NCI-H1694 (cell line): ENCODE measurements at places on chromosomes 2 and 18.

- no peak for DNase-seq
These were observed at the start of gene UGT1A7 for GRCh38 chr2:233681521-233682099. TSS of gene UGT1A7 (plus strand) at chr2:233681901. CDS start at chr2:233681938, 37 bp downstream.

DNA sequence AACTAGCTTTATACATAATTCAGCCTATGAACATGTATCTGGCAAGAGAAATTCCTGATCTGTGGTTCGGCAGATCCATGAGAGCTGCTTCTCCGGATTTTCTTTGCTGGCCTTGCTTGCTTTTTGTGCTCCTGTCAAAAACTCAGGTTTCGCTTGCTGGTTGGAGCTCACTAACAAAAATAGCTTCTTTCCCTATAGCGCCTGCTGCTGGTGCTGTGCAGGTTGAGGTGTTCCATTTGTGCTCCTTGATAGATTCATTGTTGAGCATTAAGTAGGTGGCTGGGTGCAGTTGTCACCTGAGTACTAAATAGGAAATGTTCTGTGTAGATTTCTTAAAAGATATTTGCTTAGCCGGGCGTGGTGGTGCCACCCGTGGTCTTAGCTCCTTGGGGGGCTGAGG lies 148.1 kb downstream of the PRPF40A start:
- no peak for DNase-seq

- DNase-seq = no peak
These were observed 707.0 kb upstream of the ZEB2 start for GRCh38 chr2:145226901-145227300.

DNA sequence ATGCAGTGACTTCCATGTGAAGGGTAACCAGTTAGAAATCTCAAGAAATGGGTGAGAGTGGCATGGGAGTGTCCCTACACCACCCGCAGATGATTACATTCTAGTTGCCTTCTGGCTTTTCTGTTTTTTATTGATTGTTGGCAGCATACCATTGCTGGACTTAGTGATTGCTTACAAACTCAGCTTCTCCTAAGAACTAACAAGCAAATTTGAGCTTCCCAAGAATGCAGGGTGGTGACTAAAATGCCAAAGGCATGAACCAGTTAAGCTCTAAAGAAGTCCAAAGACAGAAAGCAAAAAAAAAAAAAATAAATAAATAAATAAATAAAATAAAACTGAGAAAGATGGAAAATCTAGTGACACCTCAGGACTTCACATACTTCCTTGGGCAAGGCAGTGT lies 245.5 kb upstream of the PARD3B start:
- DNase-seq = no peak

GRCh38 chr2:47422016-47422415 lies 19.1 kb downstream of the MSH2 start:
- DNase-seq = no peak

- DNase-seq = peak; percentile 23
These were observed at the start of gene KCNK3 for GRCh38 chr2:26692279-26692896. TSS of gene KCNK3 (plus strand) at chr2:26692722. CDS start at chr2:26692876, 154 bp downstream.

GRCh38 chr2:43021791-43022509 lies 204.5 kb downstream of the ZFP36L2 start:
- no peak for DNase-seq

DNA sequence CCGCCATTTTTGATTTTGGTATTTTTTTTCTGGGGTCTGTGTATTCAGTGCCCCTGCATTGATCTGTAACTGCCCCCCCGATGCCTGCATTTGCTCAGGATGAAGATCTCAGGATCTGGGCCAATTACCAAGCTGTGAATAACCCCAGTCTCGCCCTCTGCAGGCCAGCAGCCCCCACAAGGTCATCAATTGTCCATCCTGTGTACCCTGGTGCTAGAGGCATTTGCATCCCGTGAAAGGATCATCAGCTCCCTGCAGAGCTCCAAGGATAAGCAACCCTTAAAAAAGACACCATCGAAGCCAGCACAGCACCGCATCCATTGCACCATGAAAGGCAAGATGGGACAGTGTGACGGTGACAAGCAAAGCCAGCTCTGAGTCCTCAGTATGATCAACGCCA lies 154.1 kb upstream of the KLHL29 start:
- no peak for DNase-seq

DNA sequence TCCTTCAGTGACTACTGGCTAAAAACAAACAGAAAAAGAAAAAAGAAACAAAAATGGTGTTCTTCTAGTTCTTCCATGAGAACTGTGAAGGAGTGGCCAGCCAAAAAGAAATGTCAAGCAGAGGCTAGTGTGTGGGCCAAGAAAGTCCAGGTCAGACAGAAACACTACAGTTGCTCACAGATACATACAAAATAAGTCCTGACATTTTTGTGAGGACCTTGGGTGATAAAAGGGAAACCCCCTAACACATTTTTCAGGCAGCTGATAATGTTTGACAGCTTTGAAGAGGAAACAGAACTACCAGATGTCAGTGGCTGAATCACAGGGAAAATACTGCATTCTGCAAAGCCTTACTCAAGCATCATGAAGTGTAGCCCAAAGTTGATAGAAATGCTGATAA lies 28.1 kb downstream of the ARHGAP25 start:
- no peak for DNase-seq

GRCh38 chr18:14945984-14946383 lies 198.0 kb downstream of the ANKRD30B start:
- DNase-seq = no peak

DNA sequence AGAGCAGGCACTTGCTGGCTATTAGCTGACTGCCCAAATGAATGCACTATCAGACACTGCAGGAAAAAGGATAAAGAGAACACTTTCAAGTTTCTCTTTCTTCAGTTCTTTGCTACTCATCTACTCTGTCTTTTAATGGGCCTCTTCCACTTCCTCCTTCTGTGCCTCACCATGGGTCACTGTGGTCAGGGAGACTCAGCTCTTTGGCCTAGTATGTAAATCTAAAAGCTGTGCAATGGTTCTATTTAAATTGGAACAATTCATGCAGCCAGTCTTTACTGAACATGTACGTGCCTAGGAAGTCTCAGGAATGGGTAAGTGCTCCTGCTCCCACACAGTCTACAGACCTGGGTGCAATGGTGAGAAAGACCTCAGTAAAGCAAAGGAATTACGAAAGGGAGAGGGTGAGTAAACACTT lies 79.1 kb upstream of the DNMT3A start:
- no peak for DNase-seq

DNA sequence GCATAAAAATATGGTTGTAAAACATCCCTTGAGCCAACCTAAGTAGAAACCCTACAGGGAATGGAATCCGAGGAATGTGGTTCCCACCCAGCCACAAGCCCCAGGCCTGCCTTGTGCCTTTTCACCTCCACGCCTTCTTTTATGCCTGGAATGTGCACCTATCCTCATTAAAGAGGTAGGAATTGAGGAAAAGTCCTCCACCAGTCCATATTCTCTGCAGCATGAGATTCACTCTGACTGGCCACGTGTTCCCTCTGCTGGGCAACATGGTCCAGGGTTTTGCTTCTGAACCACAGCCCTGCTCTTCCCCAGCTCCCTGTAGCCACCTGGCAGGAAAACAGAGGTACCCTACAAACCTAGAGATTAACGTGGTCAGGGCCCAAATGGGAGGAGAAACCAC lies 787.9 kb upstream of the RAB6C start:
- DNase-seq = no peak

DNA sequence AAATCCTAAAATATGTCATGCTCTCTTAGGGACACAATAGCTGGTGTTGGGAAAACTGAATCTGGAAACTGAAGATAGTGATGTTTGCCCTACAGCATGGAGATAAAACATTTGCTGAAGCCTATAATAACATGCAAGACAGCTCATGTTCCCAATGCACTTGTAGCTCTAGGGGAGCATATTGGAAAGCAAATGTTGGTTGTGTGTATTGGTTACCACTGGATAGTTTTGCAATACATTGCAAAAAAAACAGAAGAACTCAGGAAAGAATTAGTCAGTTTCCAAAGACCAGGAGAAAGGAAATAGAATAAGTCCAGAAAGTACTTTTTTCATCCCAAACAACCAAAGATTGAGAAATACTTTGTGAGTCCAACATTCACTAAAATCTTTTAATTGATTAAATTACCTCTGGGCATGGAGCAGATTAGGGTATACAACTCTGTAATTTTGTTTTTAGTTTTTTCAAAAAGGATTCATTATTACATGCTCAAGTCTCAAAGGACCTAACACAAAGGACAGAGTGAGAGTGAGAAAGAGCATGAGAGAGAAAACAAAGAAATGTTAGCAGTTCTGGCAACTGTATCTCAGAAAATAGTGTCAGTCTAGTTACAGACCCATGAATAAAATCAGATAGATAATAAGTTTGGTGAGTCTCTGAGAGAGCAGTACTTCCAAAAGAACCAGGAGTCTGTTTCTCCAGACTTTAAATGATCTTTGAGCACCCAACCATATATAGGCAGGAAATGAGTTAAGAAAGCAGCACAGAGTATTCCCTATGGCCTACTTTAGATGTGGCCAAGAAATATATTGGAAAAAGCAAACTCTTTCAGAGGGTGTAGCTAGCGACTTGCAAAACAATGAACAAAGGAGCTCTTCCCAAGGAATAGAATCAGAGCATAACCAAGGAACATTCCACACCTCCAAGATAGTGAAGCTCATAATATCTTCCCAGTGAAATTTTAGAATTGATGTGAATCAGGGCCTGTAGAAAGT lies 36.6 kb upstream of the COL3A1 start:
- DNase-seq = no peak

DNA sequence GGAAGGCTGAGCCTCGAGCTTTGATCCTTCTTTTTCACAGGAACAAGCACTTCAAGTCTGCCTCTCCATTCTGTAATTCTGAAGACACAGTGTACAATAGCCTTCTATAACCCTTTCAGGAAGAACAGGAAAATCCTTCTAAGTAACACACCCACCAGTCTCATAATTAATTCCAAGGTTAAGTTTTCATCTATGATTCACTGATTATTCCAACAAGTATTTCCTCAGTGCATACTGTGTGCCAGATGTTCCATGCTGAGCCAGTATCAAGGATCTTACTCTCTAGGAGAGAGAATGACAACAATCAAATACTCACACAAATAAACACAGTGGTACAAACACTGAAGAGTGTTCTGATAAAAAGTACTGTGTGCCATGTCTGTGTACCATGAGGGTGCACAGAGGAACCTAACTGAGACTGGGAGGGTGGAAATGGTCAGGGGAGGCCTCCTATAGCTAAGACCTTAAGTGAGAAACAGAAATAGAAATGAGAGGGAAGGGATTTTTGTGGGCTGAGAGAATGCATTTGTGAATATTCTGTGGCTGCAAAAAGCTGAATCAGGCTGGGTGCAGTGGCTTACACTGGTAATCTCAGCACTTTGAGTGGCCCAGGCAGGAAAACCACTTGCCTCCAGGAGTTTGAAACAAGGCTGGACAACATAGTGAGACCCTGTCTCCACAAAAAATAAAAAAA lies 7.3 kb upstream of the MTLN start:
- DNase-seq = no peak

- DNase-seq = no peak
These were observed 69.1 kb upstream of the DTNB start for GRCh38 chr2:25742501-25742900.

DNA sequence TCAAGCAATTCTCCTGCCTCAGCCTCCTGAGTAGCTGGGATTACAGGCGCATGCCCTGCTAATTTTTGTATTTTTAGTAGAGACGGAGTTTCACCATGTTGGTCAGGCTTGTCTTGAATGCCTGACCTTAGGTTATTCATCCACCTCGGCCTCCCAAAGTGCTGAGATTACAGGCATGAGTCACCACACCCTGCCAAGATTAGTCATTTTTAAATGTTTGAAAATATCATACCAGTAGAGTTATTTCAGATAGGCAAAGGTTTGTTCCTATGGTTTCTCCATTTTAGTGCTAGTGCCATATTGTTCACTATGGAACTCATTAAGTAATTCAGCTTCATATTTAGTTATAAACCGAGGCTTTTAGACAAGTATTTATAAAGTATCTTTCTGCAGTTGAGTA lies 52.3 kb downstream of the HIBCH start:
- no peak for DNase-seq

- DNase-seq = no peak
These were observed 158.9 kb downstream of the MSH2 start for GRCh38 chr2:47561906-47562305.

GRCh38 chr2:190759749-190760213 lies 110.9 kb downstream of the NAB1 start:
- DNase-seq = no peak

- no peak for DNase-seq
These were observed 75.8 kb upstream of the ZEB2 start for GRCh38 chr2:144595686-144596072.

- DNase-seq = peak; percentile 64
These were observed 347.6 kb downstream of the RNF144A start for GRCh38 chr2:7264791-7265190.

DNA sequence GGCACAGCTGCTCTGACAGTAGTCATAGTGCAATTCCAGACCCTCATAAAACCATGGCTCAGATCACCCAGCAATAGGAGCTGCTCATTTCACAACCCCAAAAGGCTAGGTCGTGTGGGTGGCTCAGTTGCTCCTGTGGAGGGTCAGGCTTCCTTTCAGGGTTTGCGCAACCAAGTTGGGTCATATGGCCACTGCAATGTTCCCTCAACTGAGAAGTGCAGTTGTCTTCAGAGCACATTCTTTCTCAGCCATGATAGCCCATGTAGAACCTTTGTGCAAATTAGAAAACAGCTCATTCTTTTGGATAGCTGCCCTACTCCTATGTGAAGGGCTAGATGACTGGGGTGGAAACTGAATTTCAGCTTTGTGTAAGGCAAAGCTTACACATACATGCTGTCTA lies 3.2 kb downstream of the SERPINB13 start:
- DNase-seq = no peak

DNA sequence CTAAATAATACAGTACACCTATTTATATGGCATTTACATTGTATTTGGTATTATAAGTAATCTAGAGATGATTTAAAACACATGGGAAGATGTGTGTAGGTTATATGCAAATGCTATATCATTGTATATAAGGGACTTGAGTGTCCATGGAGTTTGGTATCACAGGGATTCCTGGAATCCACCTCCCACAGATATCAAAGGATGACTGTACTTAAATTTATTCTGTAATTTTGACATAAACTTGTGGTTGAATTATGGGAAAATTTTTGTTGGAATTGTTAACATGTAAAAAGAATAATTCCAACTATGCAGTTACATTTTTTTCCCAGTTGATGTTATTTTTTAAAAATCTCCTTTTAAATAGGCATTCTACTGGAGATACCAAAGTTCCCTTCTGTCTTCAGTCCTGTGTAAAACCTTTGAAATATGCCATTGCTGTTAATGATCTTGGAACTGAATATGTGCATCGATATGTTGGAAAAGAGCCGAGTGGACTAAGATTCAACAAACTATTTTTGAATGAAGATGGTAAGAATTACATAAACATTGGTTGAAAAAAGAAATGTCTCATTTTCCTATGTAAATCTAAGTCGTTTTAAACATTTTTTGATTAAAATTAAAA lies 24.1 kb downstream of the GLS start:
- DNase-seq = no peak

DNA sequence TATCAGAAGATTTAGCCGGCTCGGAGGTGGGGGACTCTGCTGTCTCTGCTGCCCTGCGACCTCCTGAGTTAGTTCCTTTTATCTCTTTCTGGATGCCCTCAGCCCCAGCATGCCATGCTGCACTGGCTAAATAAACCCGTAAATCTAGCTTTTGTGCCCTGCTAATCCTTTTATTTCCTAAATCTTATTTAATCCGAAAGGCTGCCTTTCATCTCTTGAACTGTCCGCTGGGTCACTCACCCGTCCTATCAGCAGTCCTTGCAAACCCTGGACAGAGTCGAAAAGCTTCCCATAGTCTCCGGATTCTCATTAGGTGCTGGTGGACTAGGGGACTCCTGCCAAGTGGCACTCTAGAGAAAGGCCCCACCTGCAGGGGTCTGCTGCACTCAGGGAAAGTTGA lies 122.0 kb upstream of the APCDD1 start:
- no peak for DNase-seq
